Uterus (tissue), 4 donors: ENCODE measurements at places on chromosomes 16 and 17.
A peak's percentile ranks its signal among the peaks of the same experiment; 100 is the strongest.

DNA sequence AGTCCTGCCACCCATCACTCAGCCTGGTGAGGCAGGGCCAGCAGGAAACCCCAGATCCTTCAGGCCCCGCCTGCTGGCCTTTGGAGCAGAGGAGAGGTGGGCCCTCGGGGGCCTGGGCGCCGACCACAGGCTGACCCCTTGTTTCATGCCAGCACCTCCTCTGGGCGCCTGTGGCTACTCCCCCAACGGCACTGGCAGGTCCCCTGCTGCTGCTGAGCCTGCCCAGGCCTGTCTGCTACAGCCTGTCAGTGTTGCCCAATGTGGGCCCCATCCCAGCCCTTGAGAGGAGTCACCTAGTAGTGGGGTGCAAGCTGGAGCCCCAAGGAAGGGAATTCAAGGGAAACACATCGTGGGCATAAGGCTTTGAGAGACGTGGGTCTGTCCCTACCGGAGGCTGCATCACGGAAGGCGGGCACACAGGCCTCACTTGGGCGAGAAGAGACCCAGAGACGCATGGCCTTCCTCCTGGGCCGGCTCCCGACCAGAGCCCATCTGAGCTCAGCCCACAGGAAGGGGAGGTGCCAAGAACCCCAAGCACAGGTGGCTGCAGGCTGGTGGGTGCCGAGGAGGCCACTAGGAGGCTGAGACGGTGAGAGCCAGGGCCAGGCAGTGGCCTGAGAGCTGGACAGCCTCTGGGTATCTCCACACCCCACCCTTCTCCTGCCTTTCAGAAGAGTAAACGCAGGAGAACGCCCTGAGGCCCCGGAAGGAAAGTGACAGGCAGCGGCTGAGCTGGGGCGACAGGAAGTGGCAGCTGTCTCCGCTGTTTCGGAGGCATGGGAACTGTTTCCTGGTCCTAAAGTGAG is 8.0 kb upstream of the FASN start:
- H3K4me1 ChIP-seq, result peaks cover 13% of the 10 kb centered on the region
- DNase-seq, result peak; percentile 25
- H3K27me3 ChIP-seq, result no peaks in the 10 kb centered on the region
- H3K27ac ChIP-seq, result peak overlapping the region; percentile 29

DNA sequence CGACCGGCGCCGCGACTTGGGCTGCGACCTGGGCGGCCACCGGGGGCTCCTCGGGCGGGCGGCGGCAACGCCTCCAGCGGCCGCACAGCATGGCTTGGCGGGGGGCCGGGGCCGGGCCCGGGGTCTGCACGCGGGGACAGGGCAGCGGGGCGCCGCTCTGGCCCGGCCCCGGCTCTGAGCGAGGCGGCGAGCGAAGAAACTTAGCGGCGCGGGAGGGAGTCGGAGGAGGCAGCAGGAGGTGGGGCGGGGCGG is at the start of gene PLCD3:
Gene PLCD3 (minus strand): TSS at position 196 of the 252 bp plus-strand sequence. CDS start 105 bp downstream, at position 91.
- no peaks in the 10 kb centered on the region for H3K27me3 ChIP-seq
- peak within 1 kb of the TSS; percentile 97 for H3K27ac ChIP-seq
- no peaks in the 10 kb centered on the region for H3K36me3 ChIP-seq
- peaks cover 20% of the 10 kb centered on the region for H3K4me1 ChIP-seq
- DNase-seq, result no peak

DNA sequence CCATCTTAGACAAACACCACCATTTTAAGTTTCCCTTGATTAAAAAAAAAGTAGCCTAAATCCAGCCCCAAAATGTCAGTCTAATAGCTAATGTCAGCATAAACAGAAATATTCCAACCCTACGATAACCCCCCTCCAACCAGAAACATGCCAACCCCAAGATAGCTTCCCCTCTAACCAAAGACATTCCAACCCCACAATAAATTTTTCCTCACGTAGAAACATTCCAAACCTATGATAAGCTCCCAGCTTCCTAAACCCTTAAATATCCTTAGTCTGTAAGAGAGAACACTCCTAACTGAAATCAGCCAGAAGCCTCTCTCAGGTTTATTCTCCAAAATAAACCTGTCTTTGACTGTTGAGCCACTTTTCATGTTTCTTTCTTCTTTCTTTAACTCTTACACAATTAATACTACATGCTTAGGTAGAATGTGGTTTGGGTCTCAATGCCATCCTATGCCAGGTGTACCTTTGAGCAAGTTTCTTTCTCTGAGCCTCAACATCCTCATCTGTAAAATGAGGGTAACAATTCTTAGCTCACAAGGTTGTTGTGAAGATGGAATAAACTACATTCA is 10.5 kb upstream of the KRT38 start:
- H3K27ac ChIP-seq, result no peak overlapping the region
- DNase-seq, result no peak
- no peaks in the 10 kb centered on the region for H3K4me1 ChIP-seq
- no peaks in the 10 kb centered on the region for H3K27me3 ChIP-seq

- H3K4me3 ChIP-seq, result no peak overlapping the region
- H3K27me3 ChIP-seq, result no peaks in the 10 kb centered on the region
- H3K36me3 ChIP-seq, result no peaks in the 10 kb centered on the region
- no peak overlapping the region for H3K27ac ChIP-seq
- DNase-seq, result no peak
Observed at GRCh38 chr17:32828822-32829221, 48.1 kb downstream of the MYO1D start.

DNA sequence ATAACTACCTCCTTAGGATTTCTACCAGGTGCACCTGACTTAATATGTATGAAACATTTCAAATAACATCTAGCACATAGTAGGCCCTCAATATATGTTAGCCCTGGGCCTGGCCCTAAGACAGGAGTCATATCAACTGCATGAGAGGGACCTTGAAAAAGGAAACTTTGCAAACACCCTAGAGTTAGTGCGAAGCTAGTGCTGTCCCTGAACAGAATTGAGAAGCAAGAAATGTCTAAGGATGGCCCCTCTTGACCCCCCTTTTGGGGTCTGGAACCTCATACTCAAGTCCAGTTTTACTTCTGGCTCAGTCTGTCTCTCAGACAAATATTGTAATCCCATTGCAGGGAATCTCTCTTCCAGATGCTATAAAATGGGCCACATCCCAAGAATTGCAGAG is 80.5 kb downstream of the CBLN1 start:
- no peak overlapping the region for H3K27ac ChIP-seq
- no peaks in the 10 kb centered on the region for H3K36me3 ChIP-seq
- H3K4me3 ChIP-seq, result no peak overlapping the region
- H3K27me3 ChIP-seq, result no peaks in the 10 kb centered on the region

DNA sequence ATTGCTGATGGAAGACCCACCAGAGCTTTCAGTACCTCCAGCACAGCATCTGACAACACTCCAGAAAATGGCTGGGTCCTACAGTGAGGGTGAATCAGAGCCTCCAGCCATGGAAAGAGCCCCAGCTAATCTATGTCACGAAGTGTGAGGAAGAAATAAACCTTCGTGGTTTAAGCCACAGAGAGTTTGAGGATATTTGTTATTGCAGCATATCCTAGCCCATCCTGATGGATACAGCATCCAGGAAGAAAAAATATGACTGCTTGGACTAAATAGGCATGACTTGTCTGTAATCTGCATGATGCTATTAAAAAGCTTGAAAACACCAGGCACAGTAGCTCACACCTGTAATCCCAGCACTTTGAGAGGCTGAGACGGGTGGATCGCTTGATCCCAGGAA is 13.3 kb upstream of the CCL17 start:
- no peaks in the 10 kb centered on the region for H3K36me3 ChIP-seq
- H3K4me3 ChIP-seq, result no peak overlapping the region
- no peaks in the 10 kb centered on the region for H3K4me1 ChIP-seq
- no peaks in the 10 kb centered on the region for H3K27me3 ChIP-seq
